ENCODE measurements at places on chromosomes 1 and 21.
A peak's percentile ranks its signal among the peaks of the same experiment; 100 is the strongest.

GRCh38 chr1:29903548-29904166 lies 667.3 kb downstream of the PTPRU start:
- DNase-seq, result no peak

DNA sequence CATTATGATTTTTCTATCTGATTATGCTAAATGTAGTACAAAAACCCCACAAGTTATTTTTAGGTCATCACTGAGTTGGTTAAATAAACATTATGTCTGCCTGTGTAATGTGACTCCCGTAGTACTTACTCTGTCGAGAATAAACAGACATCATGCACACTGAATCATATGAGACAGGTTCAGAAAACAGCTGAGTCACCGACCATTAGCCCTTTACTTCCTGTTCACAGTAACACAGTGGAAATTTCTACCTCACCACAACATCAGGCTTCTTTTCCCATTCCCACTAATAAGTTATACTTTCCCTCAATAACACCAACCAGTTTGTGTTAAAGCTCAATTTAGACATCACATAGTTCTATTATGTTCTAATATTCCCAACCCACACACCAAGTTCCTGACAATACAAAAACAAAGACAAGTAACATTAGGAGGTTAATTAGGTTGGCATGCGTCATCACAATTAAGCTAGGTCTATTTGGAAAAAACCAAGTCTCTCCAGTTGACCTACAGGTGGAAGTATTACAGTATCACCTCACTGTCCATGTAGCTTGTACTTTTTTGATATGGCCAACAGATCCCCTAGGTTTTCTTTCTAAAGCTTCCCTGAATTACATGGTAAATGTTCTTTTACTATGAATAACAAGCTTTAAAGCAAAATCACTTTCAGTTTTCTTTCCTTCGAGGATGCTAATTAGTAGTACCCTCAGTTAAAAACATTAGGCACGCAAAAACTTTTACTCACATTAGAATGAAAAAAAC lies 154.2 kb downstream of the EIF4G3 start:
- peak; percentile 77 for DNase-seq

DNA sequence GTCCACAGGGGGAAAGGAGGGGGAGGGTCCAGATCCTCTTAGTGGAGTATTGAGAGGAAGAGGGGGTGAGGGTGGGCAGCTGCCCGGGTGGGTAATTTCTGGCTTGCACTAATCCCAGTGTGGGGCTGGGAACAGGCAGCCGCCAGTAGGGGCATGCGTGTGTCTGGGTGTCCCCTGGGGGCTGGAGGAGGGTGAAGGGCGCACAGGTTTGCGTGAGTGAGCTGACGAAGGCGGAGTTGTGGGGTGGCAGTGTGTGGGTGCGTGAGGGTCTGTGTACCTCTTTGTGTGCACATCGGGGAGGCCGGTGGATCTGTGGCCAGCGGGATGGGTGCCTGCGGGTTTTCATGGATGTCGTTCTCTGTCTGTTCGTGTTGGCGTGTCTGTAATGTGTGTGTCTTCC lies 97.3 kb downstream of the PAX7 start:
- no peak for DNase-seq

GRCh38 chr1:157370698-157371097 lies 181.6 kb downstream of the FCRL5 start:
- DNase-seq, result no peak

- no peak for DNase-seq
These were observed 444.2 kb upstream of the LRRC7 start for GRCh38 chr1:69123486-69123885.

DNA sequence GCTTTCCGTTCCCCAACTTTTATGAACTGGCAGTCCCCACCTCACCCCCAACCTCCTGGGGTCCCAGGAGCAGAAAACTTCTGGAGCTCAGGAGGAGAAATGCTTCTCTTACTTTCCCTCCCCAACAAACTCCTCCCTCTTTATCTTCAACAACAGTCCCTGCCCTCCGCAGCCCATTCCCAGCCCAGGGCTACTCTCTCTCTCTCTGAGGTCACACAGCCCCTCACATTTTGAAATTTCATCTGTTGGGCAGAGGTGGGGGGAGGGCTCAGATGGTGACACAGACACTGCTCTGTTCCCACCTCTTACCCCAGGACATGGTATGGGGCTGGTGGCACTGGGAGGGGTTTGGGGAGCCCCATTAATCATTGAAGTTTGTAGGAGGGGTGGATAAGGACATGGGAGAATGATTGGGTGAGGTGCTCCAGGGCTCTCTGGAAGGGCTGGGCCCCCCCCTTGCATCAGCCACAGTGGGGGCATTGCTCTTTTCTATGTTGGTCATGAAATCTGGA lies 6.0 kb downstream of the PIK3CD start:
- DNase-seq, result no peak

DNA sequence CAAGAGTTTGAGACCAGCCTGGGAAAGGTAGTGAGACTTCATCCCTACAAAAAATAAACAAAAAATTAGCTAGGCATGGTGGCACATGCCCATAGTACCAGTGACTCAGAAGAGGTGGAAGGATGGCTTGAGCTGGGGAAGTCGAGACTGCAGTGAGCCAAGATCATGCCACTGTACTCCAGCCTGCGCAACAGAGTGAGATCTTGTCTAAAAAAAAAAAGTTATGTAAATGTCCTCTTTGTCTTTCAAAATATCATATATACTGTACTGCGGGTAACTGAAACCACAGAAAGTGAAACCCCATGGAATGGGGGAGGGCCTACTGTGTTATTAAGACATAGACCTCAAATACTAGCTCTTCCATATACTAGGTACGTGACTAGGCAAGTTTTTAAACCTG lies 20.8 kb downstream of the ACADM start:
- peak; percentile 61 for DNase-seq

GRCh38 chr1:4307468-4307845 lies 347.0 kb upstream of the AJAP1 start:
- no peak for DNase-seq

DNA sequence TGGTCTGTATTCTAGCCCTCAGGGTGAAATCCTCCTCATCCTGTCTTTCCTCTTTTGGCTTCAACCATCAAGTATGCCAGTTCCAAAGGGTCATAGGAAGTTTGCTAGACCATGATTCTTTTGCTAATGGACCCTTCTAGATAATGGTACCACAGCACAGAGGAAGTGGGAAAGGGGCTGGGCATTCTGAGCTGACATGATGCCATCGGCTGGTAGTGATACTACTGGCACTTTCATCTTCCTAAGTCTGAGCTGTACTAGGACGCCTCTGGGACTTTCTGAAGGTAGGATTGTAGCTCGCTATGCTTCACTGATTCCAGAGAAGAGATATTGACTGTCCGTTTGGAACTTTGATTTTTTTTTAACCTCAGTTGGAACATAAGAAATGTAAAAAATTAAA lies 11.4 kb downstream of the FASLG start:
- no peak for DNase-seq

GRCh38 chr1:205923651-205924459 lies 19.4 kb downstream of the SLC26A9 start:
- no peak for DNase-seq

DNA sequence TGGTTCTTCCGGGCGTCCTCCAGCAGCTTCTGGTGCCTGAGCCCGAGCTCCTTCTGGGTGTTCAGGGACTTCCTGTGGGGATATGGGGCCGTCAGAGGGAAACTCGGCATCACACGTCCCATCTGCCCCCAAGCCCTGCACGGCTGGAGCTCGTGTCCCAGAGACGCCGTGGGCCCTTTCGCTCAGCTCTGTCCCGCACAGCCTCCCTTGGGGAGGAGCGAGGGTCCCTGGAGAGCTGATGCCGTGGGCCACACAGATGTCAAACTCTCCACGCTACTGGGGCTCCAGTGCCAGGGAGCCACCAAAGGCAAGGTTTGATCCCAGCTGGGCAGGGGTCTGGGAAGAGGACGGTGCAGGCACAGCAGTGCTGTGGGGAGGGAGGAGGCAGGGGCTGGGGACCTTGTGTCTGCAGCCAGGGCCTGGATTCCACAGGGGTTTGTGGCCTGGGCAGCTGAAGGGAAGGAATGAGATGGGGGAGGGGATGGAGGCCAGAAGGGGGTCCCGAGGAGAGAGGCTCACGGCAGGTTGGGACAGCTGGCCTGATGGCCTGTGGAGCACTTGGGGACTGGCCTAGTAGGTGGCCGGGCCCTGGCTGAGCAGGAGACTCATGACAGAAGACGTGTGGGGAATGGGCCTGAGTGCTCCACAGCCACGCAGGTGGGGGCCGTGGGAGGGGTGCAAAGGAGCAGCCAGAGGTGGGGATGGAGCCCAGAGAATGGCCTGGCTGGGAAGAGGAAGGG lies 30.4 kb downstream of the CFAP74 start:
- no peak for DNase-seq

DNA sequence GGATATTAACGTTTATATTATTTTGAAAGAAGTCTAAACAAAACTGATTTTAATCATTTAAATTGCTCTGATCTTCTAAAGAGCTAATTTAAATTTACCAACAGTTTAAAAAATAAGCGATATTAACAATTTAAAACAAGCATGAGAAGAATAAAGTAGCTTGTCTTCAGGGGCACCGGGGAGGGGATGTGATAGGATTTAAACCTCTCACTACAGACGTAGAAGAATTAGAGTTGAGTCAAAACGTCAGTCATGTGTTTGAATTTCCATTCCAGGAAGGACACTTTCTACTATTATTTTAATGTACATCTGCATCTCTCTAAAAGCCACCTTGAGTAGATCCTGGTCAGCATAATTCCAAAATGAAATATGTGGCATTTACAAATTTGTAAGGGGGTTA lies 58.2 kb upstream of the TPTE start:
- DNase-seq, result no peak

DNA sequence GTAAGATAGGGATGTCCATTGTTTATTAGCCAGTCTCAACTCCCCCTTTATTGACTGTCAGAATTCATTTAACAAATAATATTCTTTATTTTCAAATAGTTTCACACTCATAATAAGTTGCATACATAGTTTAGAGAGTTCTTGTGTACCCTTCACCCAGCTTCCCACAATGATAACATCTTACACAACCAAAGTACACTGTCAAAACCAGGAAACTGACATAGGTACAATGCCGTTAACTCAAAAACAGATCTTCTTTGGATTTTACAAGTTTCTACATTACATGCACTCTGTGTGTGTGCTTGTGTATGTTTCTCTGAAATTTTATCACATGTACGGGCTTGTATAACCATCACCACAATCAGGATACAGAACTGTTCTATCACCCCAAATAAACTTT lies 64.4 kb upstream of the IFNLR1 start:
- no peak for DNase-seq

DNA sequence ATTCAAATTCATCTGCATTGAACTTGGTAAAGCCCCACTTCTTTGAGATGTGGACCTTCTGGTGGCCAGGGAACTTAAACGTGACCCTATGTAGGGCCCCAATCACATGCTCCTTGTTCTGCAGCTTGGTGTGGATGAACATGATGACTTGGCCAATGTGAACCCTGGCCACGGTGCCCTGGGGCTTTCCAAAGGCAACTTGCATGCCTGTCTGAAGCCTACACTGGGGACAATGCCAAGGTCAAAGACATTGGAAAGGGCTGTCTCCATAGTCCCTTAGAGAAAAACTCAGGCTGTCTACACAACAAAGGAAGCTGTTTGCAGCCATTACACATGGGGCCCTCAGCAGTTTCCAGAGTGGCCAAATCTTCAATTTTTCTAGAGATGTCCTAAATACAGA lies 8.9 kb upstream of the VPS13D start:
- no peak for DNase-seq

- DNase-seq, result no peak
These were observed 10.9 kb downstream of the KCNAB2 start for GRCh38 chr1:6056572-6056948.

DNA sequence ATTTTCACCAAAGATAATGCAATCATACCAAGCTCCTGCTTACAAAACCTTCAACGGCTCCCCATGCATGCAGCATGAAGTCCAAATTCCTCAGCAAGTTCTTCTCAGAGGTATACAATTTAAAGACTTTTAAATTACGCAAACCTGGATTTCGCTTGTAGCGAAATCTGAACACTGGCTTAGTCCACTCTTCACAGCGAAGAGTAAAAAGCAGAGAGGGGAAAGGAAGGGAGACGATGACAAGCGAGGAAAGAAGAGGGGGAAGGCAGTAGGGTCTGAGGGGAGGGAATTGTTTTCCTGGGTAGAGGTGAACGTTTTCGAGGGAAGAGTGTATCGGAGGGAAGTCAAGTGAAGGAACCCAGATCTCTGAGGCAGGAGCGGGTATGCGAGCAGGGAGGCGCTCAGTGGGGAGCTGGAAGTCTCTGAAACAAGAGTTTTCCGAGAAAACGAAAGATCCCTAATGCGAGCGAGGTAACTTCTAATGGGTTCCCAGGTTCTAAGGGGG lies 790 bp downstream of the TESK2 start:
- DNase-seq, result peak; percentile 45

GRCh38 chr1:47189844-47190508 lies at the start of gene PDZK1IP1:
Gene PDZK1IP1, minus strand, starts transcription at chr1:47190036. Its CDS starts 104 bp downstream, at chr1:47189932.
- no peak for DNase-seq

DNA sequence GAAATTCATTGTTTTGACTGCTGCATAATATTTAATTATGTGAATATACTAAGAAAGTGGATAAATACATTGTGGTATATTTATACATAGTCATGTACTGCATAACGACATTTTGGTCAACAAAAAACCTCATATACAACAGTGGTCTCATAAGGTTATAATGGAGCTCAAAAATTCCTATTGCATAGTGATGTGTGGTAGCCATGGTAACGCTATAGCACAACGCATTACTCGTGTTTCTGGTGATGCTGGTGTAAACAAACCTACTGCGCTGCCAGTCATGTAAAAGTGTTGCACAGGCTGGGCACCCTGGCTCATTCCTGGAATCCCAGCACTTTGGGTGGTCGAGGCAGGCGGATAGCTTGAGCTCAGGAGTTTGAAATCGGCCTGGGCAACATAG lies 52.6 kb upstream of the NHLH2 start:
- DNase-seq, result no peak

- DNase-seq, result no peak
These were observed 869 bp downstream of the NAV1 start for GRCh38 chr1:201539561-201540431.

DNA sequence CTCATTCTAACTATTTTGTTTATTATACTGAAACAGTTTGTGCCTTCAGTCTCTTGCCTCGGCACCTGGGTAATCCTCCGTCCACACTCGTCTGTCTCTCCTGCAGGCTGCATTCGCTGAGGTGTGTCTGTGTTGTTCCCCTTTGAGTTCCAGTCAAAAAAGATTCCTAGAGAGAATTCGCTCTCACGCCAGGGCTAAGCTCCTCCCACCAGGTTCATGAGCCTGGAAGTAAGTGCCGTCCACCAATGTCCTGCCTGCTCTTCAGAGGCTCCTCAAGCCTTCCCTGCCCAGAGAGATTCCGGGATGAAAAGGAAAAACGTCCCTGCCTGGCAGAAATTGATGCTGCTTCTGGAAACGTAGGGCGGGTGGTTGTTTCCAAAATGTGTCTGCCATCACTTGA lies 12.9 kb downstream of the KIAA2013 start:
- no peak for DNase-seq

Data from HL-60 (cell line).